ENCODE measurements at places on chromosomes 11 and 22.

DNA sequence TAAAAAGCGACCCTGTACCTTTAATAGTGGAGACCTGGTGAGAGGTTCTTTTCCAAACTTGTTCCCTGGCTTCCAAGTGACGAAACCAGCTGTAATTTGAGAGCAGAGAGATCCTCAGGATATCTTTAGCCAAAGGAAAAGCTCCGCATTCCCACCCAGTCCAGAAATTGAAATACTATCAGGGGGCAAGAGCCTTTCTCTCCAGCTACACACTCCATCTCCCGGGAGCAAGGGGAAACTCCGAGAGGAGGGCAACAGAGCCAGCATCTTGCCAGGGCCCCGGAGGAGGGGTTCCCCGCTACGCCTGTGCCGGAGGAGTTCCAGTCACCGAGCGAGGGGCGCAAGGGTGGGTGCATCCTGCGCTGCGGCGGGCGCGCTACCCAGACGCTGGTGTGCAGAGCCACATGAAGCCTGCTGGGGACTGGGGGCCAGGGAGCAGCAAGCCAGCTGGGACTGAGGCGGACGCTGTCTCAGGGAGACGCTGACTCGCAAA, at the start of gene FIBIN:
FIBIN (plus strand) TSS at position 148 of the 493 bp plus-strand sequence. CDS start 415 bp downstream, outside the sequence.
- DNase-seq: peak; percentile 20

DNA sequence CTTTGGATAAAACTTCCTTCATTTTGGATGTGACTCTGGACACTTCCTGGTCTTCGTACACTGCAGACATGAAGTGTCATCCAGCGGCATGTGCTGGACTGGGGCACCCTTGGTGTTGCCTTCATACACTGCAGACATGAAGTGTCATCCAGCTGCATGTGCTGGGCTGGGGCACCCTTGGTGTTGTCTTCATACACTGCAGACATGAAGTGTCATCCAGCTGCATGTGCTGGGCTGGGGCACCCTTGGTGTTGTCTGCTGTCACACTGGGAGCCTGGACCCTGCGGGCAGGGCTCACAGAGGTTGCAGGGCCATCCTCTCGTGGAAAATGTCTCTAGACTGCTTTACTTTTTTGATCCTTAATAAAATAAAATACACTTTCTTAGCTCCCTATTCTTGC, 771.4 kb downstream of the BRD1 start:
- DNase-seq: no peak

- DNase-seq: no peak
These were observed 34.5 kb downstream of the CELF1 start for GRCh38 chr11:47518212-47518964.

DNA sequence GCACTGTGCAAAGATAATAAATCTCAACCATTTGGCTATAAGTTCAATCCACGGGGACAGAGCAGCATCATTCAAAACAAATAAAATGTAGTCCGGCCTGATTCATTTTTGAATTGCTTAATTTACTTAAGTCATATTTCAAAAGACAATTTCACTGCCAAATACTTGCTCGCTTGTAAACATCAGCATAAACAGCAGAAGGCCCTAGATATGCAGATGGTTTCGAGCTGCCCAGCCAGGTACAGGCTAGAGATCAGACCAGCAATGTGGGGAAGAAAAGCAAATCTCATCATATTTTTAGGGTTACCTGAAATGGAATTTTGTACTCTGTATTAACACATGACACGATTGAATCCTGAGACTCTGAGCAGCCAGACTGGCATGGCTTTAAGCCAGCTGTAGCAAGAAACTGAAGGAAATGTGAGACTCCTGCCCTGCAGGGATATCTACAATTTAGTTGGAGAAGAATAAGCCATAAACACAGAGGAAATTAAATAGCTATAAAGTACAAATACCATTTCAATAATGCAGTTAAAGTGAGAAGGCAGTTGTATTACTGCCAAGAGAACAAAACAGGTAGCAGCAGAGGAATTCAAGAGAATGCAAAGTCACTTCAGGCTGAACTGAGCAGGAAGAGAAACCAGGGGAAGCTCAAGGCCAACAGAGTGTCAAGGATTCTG, 440.3 kb downstream of the ETS1 start:
- DNase-seq: no peak

DNA sequence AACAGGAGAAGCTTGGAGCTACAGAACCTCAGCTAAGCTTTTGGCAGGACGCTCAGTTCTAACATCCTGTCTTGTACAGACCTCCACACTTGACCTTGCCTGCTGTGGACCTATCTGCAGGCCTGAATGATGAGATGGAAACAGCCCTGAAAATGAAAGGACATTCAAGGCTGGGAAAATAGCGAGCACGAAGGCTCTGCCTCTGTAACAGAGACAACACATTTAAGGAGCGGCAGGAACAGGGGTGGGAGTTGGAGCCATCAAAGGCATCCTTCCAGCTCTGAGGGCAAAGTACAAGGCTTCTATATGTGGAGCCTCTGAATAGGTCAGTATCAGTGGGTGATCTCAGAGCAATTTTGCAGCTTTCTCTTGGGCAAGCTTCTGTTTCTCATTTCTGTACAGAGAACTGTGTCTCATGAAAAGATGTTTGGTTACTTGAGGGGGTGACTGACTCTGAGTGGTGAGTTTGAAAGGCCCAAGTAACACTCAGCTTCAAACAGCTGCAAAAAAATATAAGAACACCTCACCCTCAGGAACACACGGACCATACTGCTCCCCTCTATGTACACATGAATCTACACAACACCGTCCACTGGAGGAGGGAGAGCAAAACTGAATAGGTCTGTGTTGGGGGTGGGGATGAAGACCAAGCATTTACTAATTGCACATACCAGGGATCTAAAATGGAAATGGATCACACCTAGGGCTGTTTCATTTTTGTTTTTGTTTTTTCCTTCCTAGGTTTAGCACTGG, 101.6 kb downstream of the CCDC81 start:
- peak; percentile 54 for DNase-seq

DNA sequence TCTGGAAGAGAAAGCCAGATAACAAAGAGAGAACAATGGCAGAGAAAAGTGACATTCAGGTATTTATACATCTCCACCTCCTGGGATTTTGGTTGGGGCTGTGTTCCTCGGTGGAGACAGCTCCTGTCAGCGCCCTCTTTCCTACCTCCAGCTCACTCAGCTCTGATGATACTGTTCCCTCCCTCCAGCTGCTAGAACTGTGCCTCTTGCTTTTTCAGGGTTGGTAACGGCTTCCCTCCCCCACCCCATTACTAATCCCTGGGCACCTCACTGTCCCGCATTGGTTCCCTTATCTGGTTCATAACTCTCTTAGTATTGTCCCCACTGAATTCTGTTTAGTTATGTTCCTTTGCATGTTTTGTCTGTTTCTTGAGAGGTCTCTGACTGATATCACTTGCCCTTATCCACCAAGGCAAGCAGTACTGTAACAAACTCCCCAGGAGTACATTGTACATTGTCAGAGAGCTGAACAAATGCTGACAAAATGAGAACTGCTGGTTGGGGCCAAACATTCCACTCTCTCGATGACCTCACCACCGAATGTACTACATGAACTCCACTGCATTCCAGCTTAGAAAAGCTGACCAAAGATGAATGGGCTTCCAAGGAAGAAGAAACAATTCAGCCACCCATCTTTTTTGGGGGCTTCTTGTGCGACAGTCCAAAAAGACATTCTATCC, 5.7 kb upstream of the FBXO3 start:
- DNase-seq: no peak

DNA sequence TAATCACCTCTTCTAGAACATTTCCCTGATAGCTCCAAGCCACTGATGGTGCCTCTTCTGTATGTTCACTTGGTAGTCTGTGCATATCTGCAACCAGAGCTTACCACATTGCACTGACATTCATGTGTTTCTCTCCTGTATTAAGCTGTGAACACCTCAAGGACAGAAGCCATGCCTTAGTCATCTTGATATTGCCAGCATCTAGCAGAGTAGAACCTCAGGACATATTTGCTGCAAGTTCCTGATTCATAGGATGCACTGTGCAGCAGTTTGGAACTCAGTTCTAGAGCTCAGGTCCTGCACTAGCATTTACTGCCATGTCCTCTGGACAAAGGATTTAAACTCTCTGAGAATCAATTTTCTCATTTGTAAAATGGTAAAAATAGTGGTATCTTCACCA, 722.4 kb upstream of the ANO5 start:
- DNase-seq: no peak

DNA sequence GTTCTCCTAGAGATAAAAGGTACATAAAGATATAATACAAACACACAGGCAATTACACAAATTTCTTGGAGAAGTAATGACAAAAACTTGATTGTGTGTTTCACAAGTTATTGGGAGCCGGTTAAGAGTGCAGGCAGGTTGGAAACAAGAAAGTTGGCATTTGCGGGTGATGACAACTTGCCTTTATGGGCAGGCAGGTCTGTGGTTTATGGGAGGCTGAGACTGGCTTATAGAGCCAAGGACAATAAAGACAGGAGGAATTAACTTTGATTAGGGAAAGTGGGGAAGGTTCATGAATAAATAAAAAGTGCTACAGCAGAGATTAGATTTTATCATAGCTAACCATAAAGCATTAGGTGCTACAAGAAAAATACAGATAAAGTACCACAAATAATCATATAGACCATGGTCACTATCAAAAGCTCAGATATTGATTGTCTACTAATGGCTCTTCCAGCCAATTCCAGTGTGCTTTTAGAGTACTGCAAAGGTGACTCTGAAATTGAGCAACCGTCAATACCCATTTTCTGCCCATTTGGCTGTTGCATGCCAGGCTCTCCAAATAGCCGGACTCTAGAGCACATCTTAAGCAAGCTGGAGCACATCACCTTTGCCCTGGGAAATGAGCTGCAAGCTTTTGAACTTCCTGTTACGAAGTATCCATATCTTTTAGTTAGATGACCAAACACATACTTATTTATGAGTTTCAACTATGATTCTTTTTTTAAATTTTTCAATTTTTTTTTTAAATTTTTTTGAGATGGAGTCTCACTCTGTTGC, 33.9 kb upstream of the GAB2 start:
- DNase-seq: no peak

- DNase-seq: peak; percentile 79
These were observed 80.2 kb downstream of the PRR5L start for GRCh38 chr11:36376009-36376887.
